ENCODE measurements at places on chromosomes 5 and 9. TPM values are rescaled to one million over a fixed set of nuclear protein-coding genes. Genes with fewer than 3 reads are reported as not detected.

Gene RNF44
- 6.5 TPM for total RNA-seq

Gene TMEFF1
- 5.1 TPM for total RNA-seq

Gene ASPN
- 15.2 TPM for total RNA-seq

Gene SLC24A2
- total RNA-seq: not detected

Gene ZBTB26
- total RNA-seq: 3.6 TPM

Gene ELAVL2
- total RNA-seq: 0.17 TPM

Gene KIF12
- not detected for total RNA-seq

Gene PCDHA5
- not detected for total RNA-seq

Gene ERCC8
- total RNA-seq: 30.7 TPM

Gene AQP3
- total RNA-seq: 21.2 TPM

Data from smooth muscle cell of trachea (primary cell).